Right renal cortex interstitium (tissue), 3 donors: ENCODE measurements at places on chromosomes 13 and 19. TPM values are rescaled to one million over a fixed set of nuclear protein-coding genes. Genes with fewer than 3 reads are reported as not detected.

GRCh38 chr13:54628383-54628782 lies 1599.8 kb downstream of the OLFM4 start:
- DNase-seq: no peak

- no peak for DNase-seq
Measured at GRCh38 chr13:95571941-95572340, 19.4 kb downstream of the CLDN10 start.

The ZNF264 gene
- 20.1 TPM for polyA plus RNA-seq

DNA sequence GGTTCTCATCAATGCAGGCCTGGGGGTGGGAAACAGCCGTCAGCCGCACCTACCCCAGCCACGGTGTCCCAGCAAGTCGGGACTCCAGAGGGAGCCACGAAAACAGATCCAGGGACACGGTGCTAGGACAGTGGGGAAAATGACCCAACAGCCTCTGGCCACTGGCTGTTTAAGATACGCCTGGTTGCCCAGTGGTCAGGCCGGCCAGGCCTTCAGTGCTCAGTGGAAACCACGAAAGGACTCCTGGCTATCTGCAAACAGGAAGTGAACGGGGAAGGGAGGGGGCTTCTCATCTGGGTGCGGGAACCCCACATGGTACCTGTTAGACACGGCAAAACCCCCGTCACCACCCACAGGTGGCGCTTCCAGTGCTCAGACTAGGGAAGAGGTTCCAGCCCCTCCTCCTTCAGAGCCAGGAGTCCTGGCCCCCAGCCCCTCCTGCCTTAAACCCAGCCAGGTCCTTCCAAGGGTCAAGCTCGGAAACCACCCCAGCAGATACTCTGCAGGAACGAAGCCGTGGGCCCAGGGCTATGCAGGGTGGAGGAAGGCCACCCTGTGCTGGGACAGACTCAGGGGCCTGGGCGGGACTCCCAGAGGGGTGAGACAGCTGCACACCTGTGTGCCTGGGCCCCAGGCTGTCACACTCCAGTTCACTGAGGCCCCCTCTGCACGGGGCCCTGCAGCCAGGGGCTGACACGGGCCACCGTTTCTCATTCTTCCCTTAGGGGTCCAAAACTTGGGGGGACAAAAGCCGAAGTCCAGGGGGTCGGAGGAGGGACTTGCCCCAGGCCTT lies 4.5 kb downstream of the PPP1R12C start:
- DNase-seq: no peak

- no peak for DNase-seq
Measured at GRCh38 chr19:39328046-39328705, 7.5 kb upstream of the LRFN1 start.

DNA sequence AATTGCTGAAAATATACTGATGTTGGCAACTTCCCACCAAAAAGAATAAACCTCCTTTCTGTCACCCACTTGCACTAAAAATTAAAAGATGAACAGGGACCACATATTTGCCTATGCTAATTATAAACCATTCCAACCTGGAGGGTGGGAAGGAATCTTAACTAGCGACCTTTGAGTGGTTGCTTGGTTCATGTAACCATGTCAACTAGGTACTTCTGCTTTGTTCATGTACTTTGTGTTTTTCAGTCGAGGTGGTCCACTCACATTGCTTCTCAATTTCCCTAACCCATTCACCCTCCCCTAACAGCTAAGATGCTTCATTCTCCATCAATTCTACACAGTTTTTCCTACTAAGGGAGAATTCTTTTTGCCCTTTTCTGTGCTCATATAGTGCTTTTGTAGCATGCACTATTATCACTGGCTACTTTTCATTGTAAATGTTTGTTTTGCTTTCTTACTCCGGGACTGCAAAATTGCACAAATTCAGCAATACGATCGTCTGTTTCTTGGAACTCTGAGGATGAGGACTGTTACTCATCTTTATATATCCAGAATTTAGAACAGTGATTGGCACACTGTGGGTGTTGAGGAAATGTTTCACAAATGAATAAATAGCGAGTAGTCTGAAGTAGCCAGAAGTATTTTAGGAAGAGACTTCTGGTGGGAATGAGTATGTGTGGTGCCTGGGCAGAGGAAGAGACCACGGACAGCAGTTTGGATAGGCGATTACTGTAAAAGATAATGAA lies 187.5 kb downstream of the GPC6 start:
- no peak for DNase-seq

The NALCN gene
- polyA plus RNA-seq: 0.75 TPM

- no peak for DNase-seq
Measured at GRCh38 chr13:111211789-111212516, 96.8 kb downstream of the ARHGEF7 start.

DNA sequence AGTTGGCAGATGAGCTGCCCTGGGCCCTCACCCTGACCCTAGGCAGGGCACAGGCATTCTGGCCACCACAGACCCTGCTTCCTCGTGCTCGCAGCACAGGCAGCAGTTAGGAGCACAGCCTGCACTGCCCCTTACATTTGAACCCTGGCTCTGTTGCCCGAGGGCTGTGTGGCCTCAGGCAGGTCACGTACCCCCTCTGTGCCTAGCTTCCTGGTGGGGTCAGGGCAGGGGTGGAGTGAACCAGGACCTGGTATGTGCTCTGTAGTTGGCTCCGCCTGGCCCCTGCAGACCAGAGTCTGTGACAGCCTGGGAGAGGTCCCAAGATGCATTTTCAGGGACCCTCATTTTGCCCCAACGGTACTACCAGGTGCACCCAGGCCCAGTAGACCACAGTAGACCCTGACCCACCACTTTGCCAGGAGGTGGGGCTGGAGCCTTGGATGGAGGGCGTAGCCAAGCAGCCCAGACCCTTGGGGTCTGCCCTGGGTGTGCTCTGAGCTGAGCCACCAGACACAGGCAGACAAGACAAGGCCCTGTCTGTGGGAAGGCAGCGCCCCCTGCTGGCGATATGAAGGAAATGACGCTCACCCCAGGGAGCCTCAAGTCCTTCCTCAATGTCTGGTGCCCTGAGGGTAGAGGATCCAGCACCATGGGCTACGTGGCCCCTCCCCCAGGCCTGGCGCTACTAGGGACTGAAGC lies 9.1 kb downstream of the LYL1 start:
- DNase-seq: no peak

GRCh38 chr19:28933039-28933438 lies 279.9 kb downstream of the UQCRFS1 start:
- no peak for DNase-seq

- no peak for DNase-seq
Measured at GRCh38 chr13:111864566-111864965, 202.4 kb upstream of the SOX1 start.

The RNASEH2B gene
- 59.7 TPM for polyA plus RNA-seq

The COL5A3 gene
- 0.46 TPM for polyA plus RNA-seq
